ENCODE measurements at places on chromosomes 11 and 22. TPM values are rescaled to one million over a fixed set of nuclear protein-coding genes. Genes with fewer than 3 reads are reported as not detected.

- no peaks in the 10 kb centered on the region for H3K36me3 ChIP-seq
- H3K27me3 ChIP-seq = no peaks in the 10 kb centered on the region
- no peak overlapping the region for H3K4me3 ChIP-seq
- no peak for DNase-seq
These were observed 364.0 kb downstream of the CASP12 start for GRCh38 chr11:104534278-104534677.

DNA sequence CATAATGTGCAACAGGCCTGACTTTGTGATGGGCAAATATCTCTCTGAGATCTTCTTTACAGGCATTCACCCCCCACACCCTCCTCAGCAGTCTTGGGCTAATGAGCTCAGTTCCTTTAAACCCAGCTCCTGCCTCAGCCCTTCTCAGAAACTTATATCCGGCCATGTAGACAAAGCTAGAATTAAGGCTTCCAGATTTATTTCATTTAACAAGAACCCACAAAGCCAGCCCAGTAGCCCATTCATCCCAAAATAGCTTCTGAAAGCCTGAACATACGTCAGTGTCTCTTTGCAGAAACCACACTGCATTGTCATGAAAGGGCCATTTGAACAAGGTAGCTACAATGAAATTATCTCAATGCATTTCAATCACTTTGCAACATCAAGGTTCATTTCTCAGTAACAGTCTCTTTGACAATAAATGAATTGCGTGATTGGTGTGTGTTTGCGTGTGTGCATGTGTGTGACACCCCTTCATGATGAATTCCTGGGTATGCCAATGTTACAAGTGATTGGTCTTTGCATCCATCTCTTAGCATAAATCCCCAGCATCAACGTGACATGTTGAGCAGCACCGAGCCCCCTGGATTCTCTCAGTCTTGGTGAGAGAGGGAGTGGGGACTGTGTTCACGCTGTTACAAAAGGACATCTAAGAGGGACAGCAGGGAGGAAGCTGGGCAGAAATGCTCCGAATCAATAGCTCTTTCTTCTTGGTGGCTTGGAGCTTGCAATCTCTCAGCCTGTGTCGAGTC is 299.6 kb downstream of the KIRREL3 start:
- H3K4me1 ChIP-seq = no peaks in the 10 kb centered on the region
- H3K27me3 ChIP-seq = no peaks in the 10 kb centered on the region
- no peak for DNase-seq
- no peak overlapping the region for H3K27ac ChIP-seq
- H3K36me3 ChIP-seq = no peaks in the 10 kb centered on the region

DNA sequence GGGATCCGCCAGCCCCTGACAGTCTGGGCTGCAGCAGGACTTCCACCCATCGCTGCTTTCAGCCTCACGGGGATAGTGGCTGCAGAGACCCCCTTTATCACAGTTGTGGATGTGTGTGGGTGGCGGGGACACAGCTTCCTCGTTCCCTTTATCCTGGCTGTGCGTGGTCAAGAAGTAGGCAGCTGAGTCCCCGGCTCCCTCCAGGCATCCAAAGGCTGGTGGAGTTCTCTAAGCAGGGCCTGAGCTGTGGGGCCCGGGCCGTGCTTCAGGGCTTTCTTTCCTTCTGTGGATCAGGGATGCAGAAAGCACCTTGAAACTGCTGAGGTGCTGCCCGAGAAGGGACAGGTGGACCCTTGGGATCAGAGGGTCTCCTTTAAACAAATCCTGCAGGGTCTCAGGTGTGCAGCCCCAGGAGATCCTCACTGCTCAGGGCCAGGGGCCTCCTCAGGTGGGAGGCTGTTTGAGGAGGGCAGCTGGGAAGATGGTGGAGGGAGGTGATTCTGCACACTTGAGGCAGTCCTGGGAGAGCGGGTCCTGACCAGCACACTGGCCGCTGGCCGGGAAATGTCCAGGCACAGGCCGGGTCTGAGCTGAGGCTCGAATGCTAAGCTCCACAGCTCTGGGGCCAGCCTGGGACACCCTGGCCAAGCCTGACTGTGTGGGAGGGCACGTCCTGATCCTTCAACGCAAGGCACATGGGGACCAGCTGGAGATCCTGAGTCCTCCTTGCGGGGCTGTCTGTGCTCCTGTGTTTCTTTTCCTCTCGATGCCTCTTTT is 1024.3 kb downstream of the BRD1 start:
- H3K27me3 ChIP-seq = no peaks in the 10 kb centered on the region
- no peak overlapping the region for H3K27ac ChIP-seq
- no peaks in the 10 kb centered on the region for H3K36me3 ChIP-seq
- H3K4me1 ChIP-seq = no peaks in the 10 kb centered on the region
- no peak for DNase-seq

GRCh38 chr11:61149624-61150615 is 11.3 kb downstream of the VPS37C start:
- H3K27ac ChIP-seq = peak overlapping the region; percentile 17
- DNase-seq = peak; percentile 63
- no peaks in the 10 kb centered on the region for H3K27me3 ChIP-seq
- H3K36me3 ChIP-seq = peaks cover 51% of the 10 kb centered on the region
- no peak overlapping the region for H3K4me3 ChIP-seq

DNA sequence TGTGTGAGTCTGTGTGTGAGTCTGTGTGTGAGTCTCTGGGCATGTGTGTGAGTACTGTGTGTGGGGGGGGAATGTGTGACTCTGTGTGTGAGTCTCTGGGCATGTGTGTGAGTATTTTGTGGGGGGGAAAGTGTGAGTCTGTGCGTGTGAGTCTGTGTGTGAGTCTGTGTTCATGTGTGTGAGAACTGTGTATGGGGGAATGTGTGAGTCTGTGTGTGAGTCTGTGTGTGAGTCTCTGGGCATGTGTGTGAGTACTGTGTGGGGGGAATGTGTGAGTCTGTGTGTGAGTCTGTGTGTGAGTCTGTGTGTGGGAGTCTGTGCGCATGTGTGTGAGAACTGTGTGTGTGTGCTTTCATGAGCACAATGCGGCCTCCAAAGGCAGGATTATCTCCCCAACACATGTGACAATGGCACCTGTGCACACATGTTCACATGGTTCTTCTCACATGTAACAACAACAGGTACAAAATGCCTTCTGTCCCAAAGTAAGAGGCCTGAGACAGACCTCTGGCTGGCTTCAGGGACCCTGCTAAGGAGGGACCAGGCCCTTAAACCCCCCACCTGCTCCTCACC is 1.6 kb downstream of the CD5 start:
- H3K4me1 ChIP-seq = no peaks in the 10 kb centered on the region
- H3K27me3 ChIP-seq = no peaks in the 10 kb centered on the region
- no peak overlapping the region for H3K4me3 ChIP-seq
- H3K36me3 ChIP-seq = no peaks in the 10 kb centered on the region
- H3K27ac ChIP-seq = no peak overlapping the region
- no peak for DNase-seq

The C22orf31 gene
- 1.4 TPM for polyA plus RNA-seq

GRCh38 chr11:21564833-21565682 is 627.8 kb upstream of the ANO5 start:
- no peaks in the 10 kb centered on the region for H3K36me3 ChIP-seq
- DNase-seq = no peak
- no peaks in the 10 kb centered on the region for H3K27me3 ChIP-seq
- no peak overlapping the region for H3K27ac ChIP-seq
- no peaks in the 10 kb centered on the region for H3K4me1 ChIP-seq
- H3K4me3 ChIP-seq = no peak overlapping the region

The C22orf15 gene
- not detected for polyA plus RNA-seq

GRCh38 chr11:18727479-18728236 is 1.7 kb upstream of the IGSF22 start:
- H3K36me3 ChIP-seq = no peaks in the 10 kb centered on the region
- peak; percentile 34 for DNase-seq
- no peaks in the 10 kb centered on the region for H3K4me1 ChIP-seq
- no peak overlapping the region for H3K27ac ChIP-seq
- no peaks in the 10 kb centered on the region for H3K27me3 ChIP-seq
- H3K4me3 ChIP-seq = no peak overlapping the region

The MB gene
- 106 TPM for polyA plus RNA-seq

- no peak overlapping the region for H3K4me3 ChIP-seq
- H3K36me3 ChIP-seq = no peaks in the 10 kb centered on the region
- DNase-seq = no peak
- H3K4me1 ChIP-seq = no peaks in the 10 kb centered on the region
These were observed 319.9 kb downstream of the KIRREL3 start for GRCh38 chr11:126680700-126681099.

The BIRC2 gene
- 68.5 TPM for polyA plus RNA-seq

DNA sequence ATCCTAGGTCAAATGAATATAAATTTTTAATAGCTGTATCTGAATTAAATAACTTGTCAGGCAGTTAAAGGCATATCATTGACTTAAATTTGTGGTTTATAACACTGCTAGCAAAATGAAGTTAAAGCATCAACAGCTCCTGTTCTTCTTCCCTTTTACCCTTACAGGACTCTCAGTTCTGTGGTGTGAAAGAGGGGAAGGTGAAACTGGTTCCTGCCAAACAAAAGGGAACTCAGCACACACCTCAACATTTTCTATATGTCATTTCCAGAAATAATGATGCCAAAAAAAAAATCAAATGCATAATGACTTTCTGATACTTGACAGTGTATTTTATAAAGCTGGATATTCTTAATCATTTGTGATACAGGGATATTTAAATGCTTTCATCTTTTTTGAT is 21.2 kb downstream of the ARL14EP start:
- no peak for DNase-seq
- H3K27me3 ChIP-seq = no peaks in the 10 kb centered on the region
- no peaks in the 10 kb centered on the region for H3K4me1 ChIP-seq
- H3K4me3 ChIP-seq = no peak overlapping the region
- no peak overlapping the region for H3K27ac ChIP-seq

GRCh38 chr11:36041988-36042611 is 98.2 kb downstream of the LDLRAD3 start:
- no peaks in the 10 kb centered on the region for H3K36me3 ChIP-seq
- H3K4me3 ChIP-seq = no peak overlapping the region
- H3K27ac ChIP-seq = no peak overlapping the region
- H3K4me1 ChIP-seq = no peaks in the 10 kb centered on the region
- H3K27me3 ChIP-seq = no peaks in the 10 kb centered on the region

DNA sequence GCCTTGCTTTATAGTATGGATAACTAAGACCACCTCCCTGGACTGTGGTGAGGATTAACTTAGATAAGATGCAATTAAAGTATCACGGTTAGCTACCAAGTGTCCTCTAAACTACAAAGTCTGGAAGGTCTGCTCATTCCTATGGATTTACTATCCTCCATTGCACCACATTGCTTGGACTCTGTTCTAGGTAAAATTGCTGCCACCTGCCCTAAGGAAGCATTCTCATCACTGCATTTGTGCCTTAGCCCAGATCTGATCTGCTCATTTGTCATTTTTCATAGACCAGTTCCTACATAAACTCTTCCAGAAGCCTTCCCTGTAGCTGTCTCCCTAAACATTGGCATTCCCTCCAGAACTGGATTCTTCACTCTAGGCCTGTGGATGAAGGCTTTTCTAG is 380.0 kb downstream of the INSC start:
- peaks cover 51% of the 10 kb centered on the region for H3K4me1 ChIP-seq
- no peak for DNase-seq
- no peak overlapping the region for H3K4me3 ChIP-seq
- H3K36me3 ChIP-seq = no peaks in the 10 kb centered on the region
- peak overlapping the region; percentile 83 for H3K27ac ChIP-seq

The FAT3 gene
- 0.01 TPM for polyA plus RNA-seq

DNA sequence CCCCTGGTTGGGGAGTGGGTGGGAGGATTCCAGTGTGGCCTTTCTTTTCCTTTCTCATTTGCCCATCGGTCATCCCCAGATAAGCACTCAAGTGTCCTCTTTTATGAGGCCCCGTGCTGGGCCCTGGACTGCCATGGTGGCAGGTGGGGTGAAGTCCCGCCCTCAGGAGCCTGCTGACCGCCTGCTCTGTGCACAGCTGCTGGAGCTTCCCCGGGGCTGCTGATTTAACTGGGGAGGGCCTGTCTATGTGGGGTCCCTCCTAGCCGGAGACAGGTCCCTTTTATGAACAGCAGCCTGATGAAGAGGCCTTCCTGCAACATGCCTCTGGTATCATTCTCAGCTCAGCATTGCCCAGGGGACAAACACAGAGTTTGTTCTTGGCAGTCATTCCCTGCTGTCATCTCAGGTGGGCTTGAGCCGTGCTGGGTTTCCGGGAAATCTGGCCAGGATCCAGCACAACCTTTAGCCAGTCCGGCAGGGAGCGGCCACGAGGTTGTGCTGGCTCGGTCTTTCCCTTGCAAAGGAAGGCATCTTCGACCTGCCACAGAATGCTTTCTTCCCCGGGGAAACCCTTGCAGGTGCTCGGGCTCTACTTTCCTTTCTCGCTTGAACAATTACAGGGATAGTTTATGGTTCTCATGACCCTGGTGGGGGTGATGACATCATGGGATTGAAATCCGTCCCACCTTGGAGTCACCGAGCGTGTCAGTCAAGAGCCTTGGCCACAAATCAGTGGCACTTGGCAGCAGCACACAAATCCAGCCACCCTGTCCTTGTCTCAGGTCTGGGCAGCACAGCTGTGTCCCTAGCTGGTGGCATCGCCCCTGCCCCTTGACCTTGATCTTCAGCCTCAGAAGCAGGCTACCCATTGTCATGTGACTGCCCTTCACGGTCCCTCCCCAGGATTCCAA is 20.1 kb downstream of the ST14 start:
- no peak overlapping the region for H3K4me3 ChIP-seq
- DNase-seq = peak; percentile 82
- H3K4me1 ChIP-seq = peaks cover 54% of the 10 kb centered on the region
- H3K27me3 ChIP-seq = no peaks in the 10 kb centered on the region

The RELT gene
- polyA plus RNA-seq = 0.67 TPM

DNA sequence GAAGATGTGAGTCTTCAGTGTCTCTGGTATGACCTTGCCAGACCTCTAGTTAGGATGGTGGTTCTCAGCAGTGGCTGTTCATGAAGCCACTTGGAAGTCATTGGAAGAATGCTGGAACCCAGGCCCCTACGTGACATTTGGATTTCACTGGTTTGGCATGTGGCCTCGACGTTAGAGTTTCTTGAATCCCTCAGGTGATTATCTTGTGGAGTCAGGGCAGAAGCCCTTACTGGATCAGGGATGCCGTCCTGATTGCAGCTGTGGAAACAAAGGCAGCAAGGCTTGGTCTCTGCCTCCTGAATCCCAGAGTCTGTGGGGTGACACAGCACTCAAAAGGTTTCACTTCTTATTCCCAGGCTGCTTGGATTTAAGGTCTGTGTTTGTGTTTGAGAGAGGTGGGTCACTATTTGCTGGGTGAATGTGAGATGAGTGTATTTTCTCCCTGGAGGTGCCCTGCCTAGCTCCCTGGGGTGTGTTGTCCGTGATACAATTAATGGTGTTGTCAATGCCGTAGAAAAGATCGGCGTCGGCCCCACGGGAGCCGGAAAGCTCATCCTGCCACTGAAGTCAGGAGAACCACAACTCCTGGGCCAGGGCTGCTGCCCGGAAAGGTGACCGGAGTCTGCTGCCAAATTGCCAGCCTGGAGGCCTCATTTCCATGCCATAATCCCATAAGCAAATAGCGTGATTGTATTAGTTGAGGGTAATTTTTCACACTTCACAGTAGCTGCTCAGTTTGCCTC is 939.0 kb downstream of the BRD1 start:
- no peak overlapping the region for H3K27ac ChIP-seq
- peaks cover 2% of the 10 kb centered on the region for H3K27me3 ChIP-seq
- no peak for DNase-seq
- H3K4me1 ChIP-seq = no peaks in the 10 kb centered on the region
- H3K36me3 ChIP-seq = no peaks in the 10 kb centered on the region
- no peak overlapping the region for H3K4me3 ChIP-seq

The OR5B21 gene
- polyA plus RNA-seq = not detected

The TBC1D10A gene
- 13.5 TPM for polyA plus RNA-seq

The HTR3B gene
- polyA plus RNA-seq = 0.39 TPM

The OSBP2 gene
- polyA plus RNA-seq = 99.3 TPM

Measured in small intestine (tissue), 16 donors.